ENCODE measurements at places on chromosomes 2 and 18.

DNA sequence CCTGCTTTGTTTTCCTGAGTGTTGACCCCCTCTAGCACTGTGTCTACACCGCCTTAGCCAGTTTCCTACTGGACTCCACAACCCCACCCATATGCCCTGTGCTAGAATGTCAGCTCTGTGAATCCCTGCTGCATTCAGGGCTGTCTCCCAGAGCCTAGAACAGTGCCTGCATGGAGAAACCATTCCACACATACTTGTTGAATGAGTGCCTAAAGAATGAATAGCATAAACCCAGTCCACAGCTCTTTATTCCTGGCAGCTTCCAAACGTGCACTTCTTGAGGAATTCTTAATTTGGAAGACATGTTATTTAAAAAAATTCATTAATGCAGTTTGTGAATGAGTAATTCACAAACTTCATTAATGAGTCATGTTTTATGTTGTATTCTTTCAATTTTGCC lies 6.5 kb upstream of the NAPG start:
- no peak for DNase-seq

GRCh38 chr2:119809339-119810048 lies 49.8 kb downstream of the PTPN4 start:
- no peak for DNase-seq

DNA sequence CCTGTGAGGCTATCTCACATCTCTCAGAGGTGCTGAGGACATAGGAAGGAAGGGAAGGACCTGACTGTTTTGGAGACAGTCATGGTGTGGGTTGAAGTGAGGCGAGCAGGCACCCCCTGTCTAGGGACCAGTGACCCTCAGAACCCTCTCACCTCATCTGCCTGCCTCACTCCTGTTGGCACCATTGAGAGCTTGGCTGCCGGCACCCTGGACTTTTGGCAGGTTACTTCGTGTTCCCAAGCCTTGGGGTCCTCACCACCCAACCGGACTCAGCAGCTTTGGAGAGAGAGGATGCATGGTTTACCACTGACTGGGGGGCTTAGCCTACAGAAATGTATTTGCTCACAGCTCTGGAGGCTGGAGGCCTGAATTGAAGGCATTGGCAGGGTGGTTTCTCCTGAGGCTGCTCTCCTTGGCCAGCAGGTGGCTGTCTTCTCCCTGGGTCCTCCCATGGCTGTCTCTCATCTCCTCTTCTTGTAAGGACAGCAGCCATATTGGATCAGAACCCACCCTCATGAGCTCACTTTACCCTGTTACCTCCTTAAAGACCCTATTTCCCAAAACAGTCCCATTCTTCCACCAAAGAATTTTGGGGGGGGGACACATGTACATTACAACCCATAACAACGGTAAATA lies 142.0 kb downstream of the TSN start:
- no peak for DNase-seq

DNA sequence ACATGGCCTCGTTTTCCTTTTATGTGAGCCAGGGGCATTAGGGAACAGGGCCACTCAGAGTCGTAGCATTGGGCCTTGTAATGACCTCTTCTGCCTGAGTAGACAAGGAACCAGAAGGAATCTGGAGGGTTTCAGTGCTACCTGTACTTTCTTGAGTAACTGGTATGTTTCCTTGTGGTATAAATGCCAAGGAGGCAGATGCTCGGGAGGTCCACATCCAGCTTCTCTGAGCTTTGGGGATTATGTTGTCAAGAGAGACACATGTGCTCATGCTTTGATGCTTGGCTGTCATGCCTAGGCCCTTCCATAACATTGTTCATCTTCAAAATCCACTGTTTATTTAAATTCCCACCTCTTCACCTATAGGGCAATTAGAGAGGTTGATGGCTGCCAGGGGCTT lies 26.3 kb downstream of the FOSL2 start:
- no peak for DNase-seq

- DNase-seq, result no peak
Measured at GRCh38 chr2:45583977-45584376, 27.1 kb downstream of the SRBD1 start.

DNA sequence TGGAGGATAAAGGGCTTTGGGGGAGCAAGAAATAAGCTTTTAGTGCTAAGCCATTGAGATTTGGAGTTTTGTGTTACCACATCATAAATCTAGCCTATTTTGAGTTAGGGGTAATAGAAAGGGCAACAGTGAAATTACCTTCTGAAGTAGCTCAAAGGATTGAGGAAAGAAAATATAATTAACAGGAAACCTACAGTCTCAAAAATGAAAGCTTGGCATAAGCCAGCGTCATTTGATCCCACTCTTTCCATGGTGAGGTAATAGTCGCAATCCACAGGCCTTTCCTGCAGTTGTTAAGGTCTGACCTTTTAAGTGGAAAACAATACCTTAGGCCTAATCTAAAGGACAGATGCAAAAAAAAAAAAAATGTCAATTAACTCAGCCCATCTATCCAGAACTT lies 182.7 kb downstream of the UXS1 start:
- no peak for DNase-seq

- no peak for DNase-seq
Measured at GRCh38 chr2:99338029-99338585, 918 bp downstream of the EIF5B start.

DNA sequence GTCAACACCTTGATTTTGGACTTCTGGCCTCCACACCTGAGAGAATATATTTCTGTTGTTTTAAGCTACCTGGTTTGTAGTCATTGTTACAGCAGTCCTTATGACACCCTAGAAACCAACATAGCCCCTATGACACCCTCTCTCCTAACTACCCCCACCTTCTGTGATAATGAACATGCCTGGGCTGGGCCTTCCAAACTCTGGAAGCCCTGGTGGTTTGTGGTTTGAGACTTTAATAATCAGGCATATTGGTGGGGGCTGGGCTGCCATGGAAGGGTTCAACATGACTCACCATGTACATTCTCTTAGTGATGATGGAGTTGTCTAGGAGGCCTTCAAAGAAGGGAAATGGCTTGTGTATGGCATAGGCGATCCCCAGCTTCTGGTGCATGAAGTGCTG lies 3.3 kb downstream of the SP110 start:
- DNase-seq, result no peak

GRCh38 chr2:235091421-235091820 lies 139.6 kb downstream of the SH3BP4 start:
- DNase-seq, result no peak

DNA sequence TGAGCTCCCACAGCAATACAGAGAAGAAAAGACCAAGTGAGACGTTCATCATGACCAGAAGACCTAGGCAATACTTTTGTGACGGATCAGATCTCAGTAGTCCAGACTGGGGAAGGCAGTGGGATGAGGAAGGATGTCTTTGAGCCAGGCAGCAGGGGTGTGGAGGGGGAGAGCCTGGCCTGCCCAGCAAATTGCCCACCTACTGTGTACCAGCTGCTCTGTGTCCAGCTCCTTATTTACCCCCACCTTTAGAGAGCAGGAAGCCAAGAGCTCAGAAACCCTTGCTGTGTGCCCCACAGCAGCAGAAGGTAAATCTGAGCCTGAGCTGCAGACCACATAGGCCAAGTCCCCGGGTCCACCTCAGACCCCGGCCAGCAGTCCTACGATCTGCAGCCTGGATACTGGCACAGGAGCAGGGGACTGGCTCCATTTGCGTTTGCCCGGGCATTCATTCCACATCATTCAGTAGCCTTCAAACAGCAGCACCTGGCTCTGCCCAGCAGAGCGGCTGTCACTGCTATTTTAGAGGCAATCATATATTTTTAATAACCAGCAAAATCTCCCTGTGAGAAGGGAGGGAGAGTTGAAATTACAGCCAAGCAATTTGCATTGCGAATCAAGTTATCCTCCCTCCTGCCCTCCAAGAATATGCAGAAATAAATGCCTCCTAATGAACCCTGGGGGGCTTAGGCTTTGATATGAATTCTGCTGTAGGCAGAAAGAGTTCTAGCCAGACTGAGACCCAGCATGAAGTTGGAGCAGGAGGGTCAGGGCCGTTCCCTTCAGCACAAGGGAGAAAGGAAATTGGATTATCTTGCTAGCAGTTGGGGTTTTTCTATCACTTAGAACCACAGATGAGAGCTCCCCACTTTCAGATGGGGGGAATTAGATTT lies 110.0 kb upstream of the FZD7 start:
- DNase-seq, result no peak

DNA sequence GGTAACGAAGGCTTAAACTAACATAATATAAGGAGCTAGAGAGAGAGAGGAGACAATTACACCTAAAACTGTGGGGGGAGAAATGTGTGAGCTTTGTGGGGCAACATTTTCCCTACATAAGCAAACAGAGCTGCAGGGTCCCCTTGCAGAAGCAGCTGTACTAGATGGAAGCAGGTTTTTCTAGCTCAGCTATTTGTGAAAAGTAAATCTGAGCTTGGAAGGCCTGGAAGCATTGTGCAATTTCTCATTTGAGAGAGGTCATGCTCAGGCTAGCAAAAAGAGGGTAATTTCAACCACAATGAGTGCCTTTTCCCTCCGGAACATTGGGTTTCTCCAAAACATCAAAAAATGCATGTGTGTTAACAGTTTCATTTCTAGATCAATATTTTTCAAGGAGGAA lies 130.0 kb downstream of the ARL4C start:
- DNase-seq, result no peak

DNA sequence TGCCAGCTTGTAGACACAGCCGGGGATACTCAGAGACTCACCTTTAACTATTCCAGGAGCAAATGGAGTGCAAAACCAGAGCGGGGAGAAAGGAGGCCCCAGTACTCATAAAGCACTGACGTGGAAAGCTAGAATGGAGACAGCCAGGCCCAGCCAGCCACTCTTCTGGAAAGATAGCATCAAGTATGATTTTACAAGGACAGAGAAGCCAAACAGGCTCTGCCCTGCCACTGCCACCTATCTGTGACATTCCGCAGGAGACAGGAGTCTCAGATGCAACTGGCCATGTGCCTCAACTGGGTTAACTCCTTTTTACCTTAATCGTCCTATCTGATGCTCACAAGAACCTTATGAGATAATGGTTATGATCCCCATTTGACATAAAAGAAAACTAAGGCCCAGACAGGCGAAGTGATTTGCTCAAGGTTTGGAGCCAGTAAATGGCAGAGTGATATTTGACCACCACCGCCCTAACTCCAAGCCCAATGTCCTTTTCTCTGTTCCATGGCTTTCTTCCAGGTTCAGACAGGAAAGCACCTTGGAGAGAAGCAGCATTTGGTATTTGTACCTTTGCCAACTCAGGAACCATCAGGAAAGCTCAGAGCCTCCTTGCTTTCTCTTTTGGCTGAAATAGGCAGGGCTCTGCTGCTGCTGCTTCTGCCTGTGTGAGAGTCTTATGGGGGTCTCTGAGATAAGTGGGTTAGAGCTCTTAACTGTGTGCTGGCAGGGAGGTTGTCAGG lies 15.6 kb downstream of the KIF3C start:
- DNase-seq, result no peak

DNA sequence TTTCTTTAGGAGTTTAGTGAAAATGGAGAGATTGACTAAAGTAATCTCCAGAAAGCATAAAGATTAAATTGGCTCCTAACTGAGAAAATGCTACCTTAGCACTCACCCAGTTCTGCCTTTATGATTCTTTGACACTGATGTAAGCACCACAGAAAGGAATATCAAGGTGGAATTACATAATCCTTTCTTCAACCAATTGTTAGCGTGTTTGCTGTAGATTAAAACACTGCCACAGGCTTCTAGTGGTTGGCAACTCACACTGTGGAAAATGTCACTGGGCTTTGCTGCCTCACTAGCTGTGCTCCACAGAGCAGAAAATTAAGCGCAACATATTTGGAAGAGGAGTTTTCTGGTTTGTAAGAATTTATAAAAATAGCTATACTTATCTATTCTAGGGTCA lies 104.1 kb downstream of the DLGAP1 start:
- DNase-seq, result no peak

GRCh38 chr2:237053066-237053465 lies 32.6 kb upstream of the COPS8 start:
- DNase-seq, result no peak

Measured in activated gamma-delta T cell (primary cell).